ENCODE measurements at places on chromosomes 12 and 14.

DNA sequence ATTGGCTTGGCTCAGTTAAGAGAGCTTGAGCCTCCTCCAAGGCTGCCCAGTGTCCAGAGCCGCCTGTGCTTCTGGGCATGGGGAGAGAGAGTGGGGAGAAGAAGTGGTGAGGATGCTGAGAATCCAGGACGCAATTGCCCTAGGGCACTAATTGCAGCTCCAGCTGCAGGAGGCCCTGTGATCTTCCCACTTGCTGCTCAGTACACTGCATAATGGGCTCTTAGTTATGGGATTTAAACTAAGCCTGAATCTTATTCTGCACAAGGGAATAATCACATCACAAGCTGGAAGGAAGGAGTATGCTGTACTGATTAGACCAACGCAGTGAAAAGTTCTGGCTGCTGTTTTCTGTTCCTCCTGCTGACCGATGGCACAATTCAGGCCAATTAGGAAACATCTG lies 101.0 kb upstream of the PRMT8 start:
- no peak for DNase-seq

DNA sequence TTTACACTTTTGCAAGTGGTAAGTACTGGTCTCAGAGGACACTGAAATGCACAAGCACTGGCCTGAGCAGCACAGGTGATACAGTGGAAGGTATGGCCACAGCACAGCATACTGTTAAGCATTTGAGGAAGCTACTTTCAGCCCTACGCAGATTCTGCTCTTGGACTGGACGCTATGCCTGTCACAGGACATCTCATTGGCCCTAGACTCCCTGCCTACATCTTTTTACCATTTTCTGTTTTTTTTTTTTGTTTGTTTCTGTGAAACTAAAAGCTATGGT lies 144.2 kb upstream of the ABCD2 start:
- DNase-seq = no peak

DNA sequence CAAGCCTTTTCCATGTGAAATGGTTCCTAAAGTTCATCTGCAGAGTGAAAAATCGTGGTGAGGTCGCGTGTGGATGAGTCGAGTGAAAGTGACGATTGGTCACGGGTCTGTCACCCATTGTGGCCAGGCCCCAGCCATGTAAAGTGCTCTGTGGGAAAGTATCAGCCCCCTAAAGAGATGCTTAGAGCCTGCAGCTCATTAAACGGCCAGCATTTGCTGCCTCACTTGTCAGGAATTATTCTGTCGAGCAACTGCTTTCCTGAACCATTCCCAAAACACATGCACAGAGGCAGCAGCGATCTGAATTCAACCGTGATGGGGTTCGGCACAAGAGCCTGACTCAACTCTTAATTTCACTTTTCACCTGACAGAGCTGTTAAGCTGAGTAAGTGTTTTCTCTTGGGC lies 16.0 kb downstream of the DBX2 start:
- no peak for DNase-seq

DNA sequence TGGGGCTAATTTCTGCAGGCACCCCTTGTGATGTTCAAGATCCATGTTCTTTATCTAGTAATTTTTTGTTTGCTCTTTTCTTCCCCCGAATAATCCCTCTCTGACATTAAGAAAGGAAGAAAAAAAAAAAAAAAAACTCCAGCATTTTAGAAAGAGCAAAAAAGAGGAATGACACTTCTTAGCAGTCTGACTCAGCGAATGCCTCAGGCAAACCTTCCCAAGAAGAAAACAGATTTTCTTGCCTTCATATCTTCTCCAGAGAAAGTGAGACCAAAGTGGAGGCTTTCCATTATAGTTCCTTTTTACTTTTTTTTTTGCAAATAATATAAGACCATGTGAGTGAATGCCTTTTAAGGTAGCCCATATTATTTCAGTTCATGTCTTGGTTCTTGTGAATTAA lies 479.0 kb upstream of the SYT1 start:
- no peak for DNase-seq

DNA sequence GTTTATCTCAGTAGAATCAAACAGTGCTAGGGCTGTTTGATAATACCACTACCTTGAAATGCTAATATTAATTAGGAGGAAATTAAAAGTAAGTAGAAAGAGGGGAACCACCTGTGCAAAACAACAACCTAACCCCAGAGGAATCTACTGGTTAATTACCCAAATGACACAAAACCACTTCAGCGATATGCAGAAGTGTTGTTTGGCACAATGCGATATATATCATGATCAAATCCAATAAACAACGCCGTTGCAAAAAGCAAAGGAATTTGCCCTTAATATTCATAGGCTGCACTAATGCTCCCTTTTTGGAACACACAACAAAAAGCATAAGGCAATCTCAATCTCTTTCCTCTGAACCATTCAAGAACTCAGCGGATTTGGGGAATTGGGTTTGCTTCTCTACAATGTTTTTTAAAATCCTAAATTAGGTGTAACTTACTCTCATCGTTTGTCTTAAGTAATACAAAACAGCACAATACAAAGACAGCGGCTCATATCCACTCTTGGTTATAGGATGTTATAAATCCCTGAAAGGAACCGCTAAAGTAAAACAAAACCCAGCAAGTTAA lies 1.5 kb downstream of the MAP4K5 start:
- no peak for DNase-seq

DNA sequence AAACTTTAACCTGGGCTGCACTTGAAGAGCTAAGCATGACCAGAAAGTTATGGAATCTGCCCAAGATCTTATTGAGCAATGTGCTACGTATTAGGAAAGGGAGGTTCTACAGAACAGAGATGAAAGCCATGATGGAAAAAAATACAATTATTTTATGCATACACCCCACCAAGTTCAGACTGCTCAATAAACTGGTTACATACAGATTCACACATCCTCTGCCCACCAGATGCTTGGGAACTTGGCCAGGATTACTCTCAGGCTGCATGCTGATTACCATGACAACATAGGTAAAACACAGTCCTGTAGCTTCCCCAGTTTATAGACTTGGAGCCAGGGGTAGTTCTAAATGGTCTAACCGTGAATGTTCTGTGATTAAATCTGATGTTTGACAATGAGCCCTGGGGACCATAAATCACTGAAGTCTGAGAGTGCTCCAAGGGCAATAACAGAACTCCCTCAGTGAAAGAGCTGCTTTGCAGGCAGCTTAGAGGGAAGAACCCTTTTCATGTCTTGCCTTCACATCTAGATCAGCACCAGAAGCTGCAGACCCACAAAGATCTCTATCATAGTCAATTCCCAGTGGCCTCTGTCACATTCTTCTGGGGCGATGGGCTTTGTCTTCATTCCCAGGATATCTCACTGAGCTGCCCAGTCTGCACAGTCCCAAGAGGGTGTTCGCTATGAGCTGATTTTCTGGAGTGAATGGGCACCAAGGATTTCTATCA lies 232.2 kb downstream of the EMP1 start:
- no peak for DNase-seq

- no peak for DNase-seq
These were observed 668 bp downstream of the MRPS35 start for GRCh38 chr12:27711317-27711682.

- DNase-seq = peak; percentile 47
These were observed 17.4 kb downstream of the TMPO start for GRCh38 chr12:98532687-98533304.

DNA sequence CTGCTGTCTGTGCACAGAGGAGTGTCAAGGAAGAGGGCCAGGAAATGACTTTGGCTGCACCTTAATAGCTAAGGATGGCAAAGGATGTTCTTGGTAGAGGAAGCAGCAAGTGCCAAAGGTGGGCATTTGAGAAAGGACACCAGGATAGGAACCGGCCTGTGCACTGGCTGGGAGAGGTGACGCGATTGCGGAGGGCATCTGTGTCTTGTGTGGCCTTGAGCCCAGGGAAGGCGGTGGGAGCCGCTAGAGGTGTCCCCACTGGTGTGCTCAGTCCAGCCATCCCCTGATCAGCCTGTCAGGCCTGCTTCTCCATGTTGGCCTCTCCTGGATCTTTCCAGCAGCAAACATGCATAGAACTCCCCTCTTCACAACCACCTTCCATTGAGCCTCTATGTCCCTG lies 30.2 kb downstream of the PAPLN start:
- no peak for DNase-seq

DNA sequence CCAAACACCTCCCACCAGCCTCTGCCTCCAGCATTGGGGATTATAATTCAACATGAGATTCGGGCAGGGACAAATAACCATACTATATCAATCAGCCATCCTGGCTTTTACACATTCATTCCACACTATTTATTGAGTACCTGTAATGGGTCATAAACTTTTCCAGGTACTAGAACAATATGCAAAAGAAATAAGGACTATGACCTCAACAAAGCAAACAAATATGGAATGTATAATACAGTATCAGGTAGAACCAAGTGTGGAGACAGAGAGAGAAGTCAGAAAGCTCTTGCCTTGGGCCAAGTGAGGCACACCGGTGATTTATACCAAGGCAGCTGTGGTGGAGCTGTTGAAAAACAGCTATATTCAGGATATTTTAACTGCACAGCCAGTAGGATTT lies 116.3 kb downstream of the TSPAN8 start:
- DNase-seq = no peak

DNA sequence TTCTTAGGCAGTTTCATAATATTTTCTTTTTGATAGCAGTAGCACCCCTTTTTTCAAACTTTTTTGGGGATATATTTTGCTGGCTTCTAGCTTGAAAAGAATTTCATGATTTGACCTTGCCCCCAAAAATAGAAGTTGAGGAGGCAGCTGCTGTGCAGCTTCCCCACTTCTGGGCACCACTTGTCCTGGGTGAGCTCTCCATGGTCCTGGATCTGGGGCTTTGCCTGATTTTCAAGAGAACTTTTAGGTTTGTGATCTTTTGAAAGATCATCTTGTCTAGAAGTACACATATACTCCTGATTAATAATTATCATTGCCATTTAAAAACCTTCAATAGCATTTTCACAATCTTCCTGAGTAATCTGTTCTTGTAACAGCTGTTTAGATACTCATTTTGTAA lies 271.6 kb downstream of the NPAS3 start:
- peak; percentile 55 for DNase-seq

GRCh38 chr12:121637231-121637914 lies 11.0 kb downstream of the ORAI1 start:
- no peak for DNase-seq

GRCh38 chr14:28673056-28673455 lies 93.5 kb upstream of the FOXG1 start:
- DNase-seq = no peak

DNA sequence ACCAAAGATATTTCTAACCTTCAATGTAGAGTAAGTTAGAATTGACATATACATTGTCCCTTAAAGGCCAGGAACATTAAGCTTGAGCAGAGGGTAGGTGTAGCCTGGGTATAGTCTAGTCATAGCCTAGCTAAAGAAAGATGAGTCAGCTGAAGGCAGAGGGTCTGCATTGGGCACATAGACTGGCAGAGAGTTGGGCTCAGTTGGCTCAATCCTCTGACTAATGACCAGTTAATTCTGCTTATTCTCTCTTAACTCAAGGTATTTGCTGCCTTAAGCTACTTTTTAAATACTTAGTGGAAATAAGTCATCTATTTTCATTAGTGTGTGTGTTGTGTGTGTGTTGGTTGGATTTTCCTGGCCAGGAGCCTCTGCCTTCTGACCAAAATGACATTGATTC lies 467.1 kb downstream of the RAD51B start:
- no peak for DNase-seq

DNA sequence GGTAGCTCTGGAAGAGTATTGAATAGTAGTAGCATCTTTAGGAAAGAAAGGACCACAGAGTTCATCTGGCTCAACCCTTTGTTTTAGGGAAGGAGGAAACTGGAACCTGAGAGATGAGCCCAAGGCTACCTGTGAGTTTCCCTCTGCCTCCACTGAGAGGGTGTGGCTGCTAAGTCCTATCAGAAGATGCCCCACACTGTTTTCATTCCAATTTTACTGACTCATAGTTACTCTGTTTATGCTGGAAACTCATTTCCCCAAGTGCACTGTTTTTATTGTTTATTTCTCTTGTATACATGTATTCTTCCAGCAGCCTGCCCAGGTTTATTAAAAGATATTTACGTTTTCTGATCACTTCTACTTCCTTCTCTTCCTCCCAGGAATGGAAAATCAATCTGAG lies 127.4 kb upstream of the ARHGAP5 start:
- DNase-seq = no peak

DNA sequence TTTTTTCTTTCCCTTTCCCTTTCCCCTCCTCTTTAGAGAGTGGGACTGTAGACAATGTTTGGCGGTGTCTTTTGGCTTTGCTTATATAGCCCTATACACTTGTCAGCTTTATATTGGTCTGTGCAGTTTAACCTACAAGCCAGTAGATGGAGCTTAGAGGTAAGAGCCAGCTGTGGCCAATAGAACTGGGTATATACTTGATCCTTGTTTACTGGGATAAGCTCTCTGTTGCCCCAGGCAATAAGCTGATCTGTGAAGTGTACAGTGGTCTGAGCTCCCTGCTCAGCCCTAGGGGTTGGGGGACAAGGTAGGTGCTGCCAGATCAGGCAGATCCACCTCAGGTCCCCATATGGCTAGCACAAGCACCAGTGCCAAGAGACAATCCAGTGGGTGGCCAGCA lies 434.1 kb downstream of the NOVA1 start:
- peak; percentile 6 for DNase-seq

DNA sequence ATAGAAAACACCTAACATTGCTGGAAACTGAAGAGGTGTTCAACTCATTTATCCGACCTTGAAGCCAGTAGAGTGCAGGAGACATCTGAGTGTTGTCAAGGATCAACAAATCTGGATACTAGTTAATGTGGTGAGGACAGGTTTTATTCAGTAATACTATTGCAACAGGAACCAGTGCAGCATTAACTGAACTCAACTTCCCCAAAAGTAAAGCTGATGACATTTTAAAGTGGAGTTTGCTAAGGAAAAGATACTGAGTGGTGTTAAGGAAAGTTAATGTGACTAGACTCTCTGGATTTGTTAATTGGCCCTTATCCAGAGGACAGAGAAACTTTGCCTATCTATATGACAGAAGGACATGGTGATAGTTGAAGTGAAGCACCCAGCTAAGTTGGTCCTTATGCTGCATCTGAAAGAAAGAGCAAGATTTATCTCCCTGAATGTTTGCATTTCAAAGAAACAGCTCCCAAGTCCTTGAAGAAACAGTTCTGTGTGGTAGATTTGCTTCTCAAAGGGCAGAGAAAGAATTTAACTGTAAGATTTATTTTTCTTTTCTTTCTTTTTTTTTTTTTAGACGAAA lies 1.2 kb upstream of the CLEC7A start:
- no peak for DNase-seq

All from endothelial cell (in vitro differentiated cells).